ENCODE measurements at places on chromosomes 1 and 21.
A peak's percentile ranks its signal among the peaks of the same experiment; 100 is the strongest.

DNA sequence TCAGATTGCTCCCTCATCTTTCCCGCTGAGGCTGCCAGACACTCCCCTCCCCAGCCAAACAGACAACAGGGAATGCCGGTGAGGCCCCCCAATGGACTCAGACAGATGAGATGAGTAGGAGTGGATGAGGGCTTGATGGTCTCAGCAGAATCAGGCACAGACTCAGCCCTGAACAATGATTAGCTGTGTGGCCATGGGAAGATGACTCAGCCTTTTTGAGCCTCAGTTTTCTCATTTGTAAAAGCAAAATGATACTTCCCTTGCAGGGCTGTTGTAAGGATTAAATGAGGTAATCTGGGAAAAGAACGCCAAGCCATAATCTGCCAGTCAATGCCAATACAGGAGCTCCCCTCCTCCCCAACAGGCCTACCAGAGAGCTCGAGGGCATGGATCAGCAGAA, 12.4 kb downstream of the C1orf198 start:
- DNase-seq, result no peak

DNA sequence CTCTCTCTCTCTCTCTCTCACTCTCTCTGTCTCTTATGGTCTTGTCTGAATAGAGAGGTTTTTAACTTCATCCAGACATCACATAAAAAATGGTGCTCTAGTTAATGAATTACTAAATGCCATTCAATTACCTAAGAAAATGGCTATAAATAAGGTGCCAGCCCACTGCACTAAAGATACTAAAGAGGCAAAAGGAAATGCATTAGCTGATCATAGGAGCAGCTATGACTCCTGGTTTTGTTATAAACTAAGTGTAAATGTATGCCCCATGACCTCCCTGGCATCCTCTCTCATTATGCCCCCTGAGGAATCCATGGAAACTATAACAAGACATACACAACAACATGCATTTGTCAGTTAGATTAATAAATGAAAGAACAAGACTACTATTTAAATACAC, 57.5 kb upstream of the PDC start:
- no peak for DNase-seq

DNA sequence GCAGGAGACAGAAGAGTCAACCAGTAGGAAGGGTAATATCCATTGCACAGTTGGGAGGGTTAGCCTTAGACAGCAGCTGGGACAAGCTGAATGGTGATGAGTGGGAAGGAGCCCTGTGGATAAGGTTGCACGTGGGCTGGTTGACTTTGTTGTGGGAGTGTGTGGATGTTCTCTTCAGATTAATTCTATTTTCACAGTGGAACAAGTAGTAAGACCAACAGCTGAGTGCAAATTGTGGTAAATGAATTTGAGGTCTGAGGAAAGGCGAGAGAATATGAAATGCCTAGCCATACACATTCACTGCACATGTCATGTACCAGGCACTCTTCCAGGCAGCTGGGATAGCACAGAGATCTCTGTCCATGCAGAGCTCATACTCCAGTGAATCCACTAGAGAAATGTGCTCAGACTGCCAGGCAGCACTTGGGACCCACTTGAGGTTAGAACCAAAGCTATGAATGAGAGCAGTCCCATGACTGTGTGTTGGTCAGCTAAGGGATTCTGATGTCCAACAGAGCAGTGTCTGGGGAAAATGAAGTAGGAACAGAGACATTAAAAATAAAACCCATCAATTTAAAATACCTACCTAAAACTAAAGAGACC, 25.2 kb upstream of the VTCN1 start:
- DNase-seq, result no peak

DNA sequence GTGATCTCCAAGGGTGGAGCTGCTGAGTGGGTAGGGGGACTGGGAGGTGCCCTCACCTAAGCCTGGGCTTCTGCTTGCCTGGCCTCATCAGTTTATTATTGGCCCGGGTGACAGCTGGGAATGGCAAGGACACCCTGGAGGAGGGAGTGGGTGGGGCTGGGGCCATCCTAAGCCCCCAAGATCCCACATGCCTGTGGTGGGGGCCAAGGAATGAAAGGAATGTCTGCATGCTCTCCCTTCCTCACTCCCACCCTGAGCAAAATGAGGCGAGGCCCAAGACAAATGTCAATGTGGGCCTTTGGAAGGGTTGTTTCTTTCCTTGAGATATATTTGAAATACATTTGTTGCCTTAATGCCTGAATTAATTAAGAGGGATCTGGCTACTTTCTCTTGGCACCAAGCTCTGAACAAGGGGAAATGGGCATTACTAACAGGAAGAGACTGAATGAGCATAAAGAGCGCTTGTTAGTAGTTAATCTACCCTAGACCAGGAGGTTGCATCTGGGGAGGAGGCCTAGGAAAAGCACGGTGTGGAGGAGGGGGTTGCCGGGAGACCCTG, 19.7 kb upstream of the CHI3L1 start:
- no peak for DNase-seq

DNA sequence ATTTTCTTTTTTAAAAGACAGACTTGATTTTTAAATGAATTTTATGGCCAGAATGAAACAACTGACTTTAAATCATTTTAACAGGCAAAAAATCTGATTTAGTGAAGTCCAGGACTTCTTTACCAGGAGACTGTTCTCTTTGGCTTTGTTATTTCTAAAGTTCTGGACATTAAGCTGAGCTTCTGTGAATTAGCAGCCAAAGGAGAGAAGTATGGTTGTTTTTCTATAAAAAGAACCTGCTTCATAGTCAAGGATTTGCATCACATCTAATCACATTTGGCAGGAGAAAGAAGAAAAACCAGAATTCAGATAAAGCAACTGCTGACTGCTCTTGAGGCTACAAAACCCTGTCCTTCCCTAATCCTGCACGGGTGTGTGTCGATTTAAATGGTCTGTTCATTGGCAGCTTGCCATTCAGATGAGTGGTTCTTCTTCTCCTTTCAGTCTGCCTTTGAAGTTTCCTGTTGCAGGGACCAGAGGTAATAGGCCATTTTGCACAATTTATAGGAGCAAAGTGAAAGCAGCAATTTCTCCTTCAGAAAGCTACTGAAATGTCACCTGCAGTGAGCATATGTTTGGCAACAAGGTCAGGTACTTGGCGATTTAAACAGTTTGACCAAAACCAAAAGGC, 215.4 kb downstream of the OLFM3 start:
- DNase-seq, result no peak

- DNase-seq, result no peak
Measured at GRCh38 chr1:189405419-189405818, 1072.2 kb downstream of the BRINP3 start.

- no peak for DNase-seq
Measured at GRCh38 chr1:205226868-205227583, 720 bp upstream of the TMCC2 start.

DNA sequence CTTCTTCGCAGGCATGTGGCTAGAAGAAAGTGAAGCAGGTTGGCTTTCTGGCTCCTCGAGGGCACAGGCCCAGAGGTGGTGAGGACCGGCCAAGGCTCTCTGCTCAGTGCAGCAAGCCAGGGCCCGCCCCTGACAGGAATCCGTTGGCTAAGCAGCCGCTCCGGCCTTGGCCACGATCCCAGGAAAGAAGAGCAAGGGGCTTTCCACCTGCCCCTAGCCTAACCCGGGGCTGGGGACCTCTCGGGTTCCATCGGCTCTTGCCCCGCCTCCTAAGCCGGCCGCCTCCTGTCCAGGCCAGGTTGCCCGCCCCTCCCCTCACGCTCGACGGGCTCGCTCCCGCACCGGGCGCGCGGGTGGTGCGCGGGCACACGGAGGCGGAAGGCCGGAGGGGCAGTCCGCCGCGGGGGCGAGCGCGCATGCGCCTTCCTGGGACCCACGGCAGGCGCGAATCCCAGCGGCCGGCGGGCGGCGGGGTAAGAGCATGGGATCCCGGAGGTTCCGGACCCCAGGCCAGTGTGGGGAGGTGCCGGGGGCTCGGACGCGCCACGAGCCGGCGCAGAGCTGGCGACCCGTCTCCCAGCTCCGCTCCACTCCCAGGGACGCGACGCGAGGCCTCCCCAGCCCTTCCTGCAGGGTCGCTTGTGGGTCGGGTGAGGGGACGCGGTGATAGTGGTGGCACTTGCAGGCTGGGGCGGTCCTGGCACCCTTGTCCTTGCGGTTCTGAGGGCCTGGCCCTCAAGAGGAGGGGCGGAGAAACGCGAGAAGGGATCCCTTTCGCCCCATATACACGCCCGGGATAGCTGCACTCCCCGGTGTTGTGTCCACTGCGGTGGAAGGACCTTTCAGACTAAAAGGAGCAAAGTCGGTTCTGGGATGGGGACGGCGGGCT, at the start of gene ALG6:
Gene ALG6, plus strand, starts transcription at position 413 of the 889 bp plus-strand sequence. CDS start 3,351 bp downstream, outside the sequence.
- peak; percentile 73 for DNase-seq

DNA sequence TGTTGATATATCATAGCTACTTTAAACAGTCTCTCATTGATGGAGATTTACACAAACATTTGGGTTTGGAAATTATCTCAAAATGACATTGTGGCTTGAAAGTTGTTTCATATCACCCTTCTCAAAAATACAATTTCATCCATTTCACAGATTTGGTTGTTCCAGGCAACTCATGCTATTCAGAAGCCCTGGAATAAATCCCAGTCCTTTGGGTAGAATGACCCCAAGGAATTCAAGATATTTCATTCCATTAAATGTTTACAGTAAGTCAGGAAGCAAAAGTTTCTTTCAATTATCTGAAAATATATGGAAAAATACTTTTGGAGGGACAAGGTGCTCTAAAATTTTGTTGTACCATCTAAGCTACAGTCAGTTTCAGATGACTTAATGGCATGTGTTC, 27.1 kb downstream of the MPZL1 start:
- DNase-seq, result no peak

DNA sequence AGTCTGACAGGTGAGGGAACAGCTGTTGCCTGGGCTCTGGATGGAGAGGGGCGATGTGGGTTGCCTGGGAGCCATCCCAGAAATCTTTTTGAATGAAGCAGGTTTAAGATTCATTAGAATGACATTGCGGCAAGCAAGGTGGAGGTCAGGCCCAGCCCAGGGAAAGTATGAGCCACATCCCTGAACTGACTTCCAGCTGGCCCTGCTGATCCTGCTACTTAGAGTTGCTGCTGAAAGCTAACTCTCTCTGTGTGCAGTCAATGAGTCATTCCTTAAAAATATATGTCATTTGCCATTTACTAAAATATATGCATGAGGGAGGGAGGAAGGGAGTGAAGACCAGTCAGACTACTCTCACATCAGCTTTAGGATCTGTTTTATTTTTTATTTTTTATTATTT, 54.3 kb upstream of the RAB3GAP2 start:
- no peak for DNase-seq

DNA sequence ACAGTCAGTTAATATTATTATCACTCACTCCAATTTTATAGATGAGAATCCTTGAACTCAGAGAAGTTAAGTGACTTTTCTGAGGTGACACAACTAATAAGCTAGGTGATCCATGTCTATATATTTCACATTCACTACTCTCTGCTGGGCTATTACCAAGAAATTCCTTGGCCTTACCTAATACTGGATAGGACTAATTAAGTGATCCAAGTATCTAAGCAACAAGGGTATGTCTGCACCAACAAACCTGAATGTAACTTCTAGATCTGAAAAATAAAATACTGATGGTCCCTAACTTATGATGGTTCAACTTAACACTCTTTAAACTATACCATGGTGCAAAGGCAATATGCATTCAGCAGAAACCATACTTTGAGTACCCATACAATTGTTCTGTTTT, 14.8 kb upstream of the CASQ2 start:
- DNase-seq, result no peak

DNA sequence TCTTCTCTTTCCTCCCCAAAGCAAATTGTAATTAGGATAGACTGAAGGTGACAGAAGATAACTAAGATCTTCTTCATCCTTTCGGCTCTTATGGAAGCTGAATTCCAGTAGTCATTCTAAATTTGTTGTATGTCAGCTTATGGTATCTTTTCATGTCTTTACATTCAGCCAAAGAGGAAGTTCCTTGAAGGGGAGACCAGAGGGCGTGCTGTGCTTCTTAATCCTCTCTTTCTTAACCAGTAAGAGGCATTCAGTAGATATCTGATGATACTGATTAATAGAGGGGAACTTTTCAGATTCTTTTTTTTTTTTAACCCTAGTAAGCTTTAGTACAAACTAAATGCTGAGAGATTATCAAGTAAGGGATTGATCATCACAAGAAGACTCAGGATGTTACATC, 102.3 kb downstream of the OSBPL9 start:
- no peak for DNase-seq

DNA sequence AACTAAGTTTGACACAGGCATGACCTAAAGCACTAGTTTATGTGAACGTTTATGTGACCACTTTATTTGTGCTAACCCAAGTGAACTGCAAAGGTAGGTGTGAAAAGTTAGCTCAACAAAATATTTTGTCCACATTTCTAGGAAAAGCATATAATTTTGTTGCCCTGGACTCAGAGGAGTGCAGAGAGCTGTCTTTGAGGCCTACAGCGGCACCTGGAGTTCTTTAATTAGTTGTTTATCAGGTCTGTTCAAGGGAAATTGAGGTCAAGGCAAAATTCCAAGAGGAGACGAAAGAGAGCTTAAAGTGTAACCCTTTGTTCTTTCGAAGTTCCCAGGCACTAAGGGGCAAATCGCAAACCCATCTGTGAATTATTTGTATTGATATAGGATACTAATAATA, 1.3 kb downstream of the GIPC2 start:
- no peak for DNase-seq

- no peak for DNase-seq
Measured at GRCh38 chr1:23727362-23727811, 15.9 kb upstream of the ELOA start.

DNA sequence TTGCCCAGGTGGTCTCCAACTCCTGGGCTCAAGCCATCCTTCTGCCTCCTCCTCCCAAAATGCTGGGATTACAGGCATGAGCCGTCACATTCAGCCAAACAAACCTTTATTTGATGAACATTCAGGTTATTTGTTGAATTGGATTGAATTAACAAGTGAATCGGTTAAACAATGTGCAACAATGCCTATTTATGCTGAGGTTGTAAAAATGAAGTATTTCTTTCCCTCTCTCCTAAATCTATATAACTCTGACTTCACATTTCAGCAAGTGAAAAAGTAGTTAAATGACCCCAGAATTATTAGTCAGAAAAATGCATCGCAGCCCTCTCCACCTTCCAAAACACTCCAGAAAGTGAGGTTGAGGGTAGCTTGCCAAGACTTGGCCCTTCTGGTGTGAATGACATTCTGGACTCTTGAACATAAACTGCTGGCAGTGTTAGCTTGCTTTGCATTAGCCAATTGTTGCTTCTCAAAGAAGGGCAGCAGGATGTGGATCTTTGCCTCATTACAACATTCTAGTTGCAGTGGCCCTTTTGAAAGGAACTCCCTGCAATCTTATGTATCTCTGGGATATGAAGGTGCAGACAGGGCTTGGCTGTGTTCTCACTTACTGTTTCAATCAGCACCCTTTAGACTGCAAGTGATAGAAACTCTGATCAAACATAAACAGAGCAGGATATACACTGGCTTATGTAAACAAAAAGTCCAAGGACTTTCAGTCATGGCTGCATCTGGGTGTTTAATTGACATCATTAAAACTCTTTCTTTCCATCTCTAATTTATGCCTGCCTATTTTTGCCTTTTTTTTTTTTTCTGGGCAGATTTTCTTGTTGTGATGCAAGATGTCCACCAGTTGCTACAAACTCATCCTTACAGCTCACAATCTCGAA, 22.4 kb downstream of the EDN2 start:
- DNase-seq, result no peak

Measured in activated naive CD4-positive, alpha-beta T cell (primary cell).